ENCODE measurements at places on chromosomes 4 and X. TPM values are rescaled to one million over a fixed set of nuclear protein-coding genes. Genes with fewer than 3 reads are reported as not detected.

DNA sequence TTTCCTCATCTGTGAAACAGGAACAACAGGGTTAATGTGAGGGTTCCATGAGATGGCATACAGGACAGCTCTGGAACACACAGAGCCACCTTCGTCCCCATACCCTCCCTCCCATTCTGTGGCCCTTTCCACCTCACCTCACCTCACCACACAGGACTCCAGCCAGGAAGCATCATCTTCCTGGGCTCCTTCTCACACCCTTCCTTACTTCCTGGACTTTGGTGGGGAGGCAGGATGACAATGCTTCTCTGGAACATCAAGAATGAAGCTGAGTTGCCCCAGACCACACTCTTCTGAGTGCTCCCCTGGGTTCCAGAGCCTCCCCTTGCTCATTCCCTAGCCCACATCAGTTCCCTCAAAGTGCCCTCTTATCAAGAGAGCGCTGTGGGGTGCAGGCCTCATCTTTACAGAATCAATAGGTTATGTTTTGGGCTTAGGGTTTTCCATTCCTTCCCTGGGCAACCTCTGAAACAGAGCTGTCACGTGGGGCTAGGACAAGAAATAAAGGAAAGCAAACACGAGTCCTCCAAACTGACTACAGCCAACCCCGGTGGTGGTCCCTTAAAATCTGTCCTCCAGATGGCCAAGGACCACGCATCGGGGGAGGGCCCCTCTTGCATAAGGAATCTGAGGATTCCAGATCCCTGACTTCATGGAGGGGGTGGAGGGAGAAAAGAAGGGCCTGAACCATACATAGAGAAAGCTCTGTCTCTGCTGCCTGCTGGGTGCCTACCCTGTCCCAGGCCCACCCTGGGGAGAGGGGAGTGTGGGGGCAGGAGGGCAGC, 74.4 kb upstream of the ATP6AP2 start:
- no peaks in the 10 kb centered on the region for H3K4me1 ChIP-seq
- peaks cover 30% of the 10 kb centered on the region for H3K27me3 ChIP-seq
- DNase-seq = no peak
- H3K27ac ChIP-seq = no peak overlapping the region

- no peak overlapping the region for H3K4me3 ChIP-seq
- no peaks in the 10 kb centered on the region for H3K27me3 ChIP-seq
- no peaks in the 10 kb centered on the region for H3K36me3 ChIP-seq
- no peak for DNase-seq
- no peak overlapping the region for H3K27ac ChIP-seq
These were observed 47.8 kb upstream of the DUSP21 start for GRCh38 chrX:44795945-44796450.

DNA sequence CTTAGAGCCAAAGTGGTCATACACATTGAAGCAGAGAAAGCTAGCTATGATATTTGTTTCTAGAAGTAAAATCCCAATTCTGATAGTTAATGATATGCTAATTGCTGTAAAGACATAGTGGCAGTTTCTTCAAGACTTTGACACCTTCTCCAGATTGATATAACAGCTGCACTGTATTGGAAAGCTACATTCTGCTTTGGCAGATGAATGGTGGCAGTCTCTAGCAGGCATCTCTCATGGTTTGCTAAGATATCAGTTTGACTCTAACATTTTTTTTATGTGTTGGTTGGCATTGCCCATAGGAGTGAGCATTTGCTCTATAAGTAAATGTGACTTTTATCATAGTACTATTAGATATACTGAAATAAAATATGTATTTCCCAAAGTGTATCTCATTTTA, 128.2 kb downstream of the AFF2 start:
- no peak overlapping the region for H3K4me3 ChIP-seq
- no peaks in the 10 kb centered on the region for H3K27me3 ChIP-seq
- H3K4me1 ChIP-seq = peaks cover 13% of the 10 kb centered on the region
- H3K27ac ChIP-seq = no peak overlapping the region
- no peaks in the 10 kb centered on the region for H3K36me3 ChIP-seq

- H3K4me1 ChIP-seq = no peaks in the 10 kb centered on the region
- peaks cover 24% of the 10 kb centered on the region for H3K36me3 ChIP-seq
- peak overlapping the region; percentile 96 for H3K4me3 ChIP-seq
- no peak for DNase-seq
These were observed 86.2 kb upstream of the HPRT1 start for GRCh38 chrX:134373736-134374135.

- H3K36me3 ChIP-seq = peaks cover 11% of the 10 kb centered on the region
- no peak overlapping the region for H3K4me3 ChIP-seq
- no peaks in the 10 kb centered on the region for H3K27me3 ChIP-seq
These were observed 54.8 kb downstream of the APLN start for GRCh38 chrX:129599996-129600395.

GRCh38 chrX:108442901-108443464, 3.3 kb downstream of the COL4A5 start:
- H3K4me1 ChIP-seq = peaks cover 17% of the 10 kb centered on the region
- H3K4me3 ChIP-seq = no peak overlapping the region
- DNase-seq = no peak
- no peaks in the 10 kb centered on the region for H3K27me3 ChIP-seq

GRCh38 chrX:30308263-30309138, 689 bp downstream of the NR0B1 start:
- H3K4me1 ChIP-seq = no peaks in the 10 kb centered on the region
- H3K4me3 ChIP-seq = no peak overlapping the region
- no peak overlapping the region for H3K27ac ChIP-seq
- H3K27me3 ChIP-seq = no peaks in the 10 kb centered on the region
- no peak for DNase-seq
- H3K36me3 ChIP-seq = no peaks in the 10 kb centered on the region

- no peak for DNase-seq
- H3K27me3 ChIP-seq = no peaks in the 10 kb centered on the region
- H3K4me3 ChIP-seq = no peak overlapping the region
These were observed 153.1 kb upstream of the VCX start for GRCh38 chrX:7689791-7690412.

DNA sequence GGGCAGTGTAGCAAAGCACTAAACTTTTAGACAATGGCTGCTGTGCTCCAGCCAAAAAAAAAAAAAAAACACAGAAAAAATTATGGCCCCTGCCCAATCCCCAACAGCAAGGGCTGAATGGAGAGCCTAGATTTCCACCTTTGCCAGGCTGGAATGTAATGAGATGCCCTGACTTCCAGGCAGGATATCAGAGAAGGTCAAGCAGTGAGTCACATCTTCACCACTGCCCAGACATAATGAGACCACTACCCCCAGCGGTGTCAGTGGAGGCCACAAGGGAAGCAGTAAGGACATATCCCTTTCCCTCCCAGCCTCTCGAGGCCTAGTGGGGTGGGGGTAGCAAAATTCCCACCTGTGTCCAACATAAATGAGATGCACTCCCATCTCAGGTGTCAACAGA, 216.3 kb upstream of the LEF1 start:
- H3K27ac ChIP-seq = no peak overlapping the region
- no peak overlapping the region for H3K4me3 ChIP-seq
- no peaks in the 10 kb centered on the region for H3K4me1 ChIP-seq
- no peaks in the 10 kb centered on the region for H3K27me3 ChIP-seq
- no peak for DNase-seq
- no peaks in the 10 kb centered on the region for H3K36me3 ChIP-seq

DNA sequence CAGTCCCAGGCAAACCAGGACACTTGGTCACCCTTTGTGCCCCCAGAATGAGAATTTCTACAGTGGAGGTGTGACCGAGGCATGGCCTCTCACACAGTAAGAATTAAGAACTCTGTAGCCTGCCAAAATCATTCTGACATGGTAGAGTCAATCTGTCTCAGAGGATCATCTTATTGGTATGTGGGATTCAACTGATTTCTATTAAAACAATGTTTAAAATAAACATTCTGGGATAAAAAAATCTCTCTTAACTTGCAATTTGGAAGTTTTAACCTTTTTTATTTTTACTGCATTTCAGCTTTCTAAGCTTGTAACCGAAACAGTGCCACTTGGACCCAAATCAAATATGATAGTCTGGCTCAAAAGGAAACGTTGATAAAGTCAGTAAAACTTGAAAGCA, 165.4 kb upstream of the LDB2 start:
- H3K27me3 ChIP-seq = no peaks in the 10 kb centered on the region
- no peaks in the 10 kb centered on the region for H3K36me3 ChIP-seq
- no peaks in the 10 kb centered on the region for H3K4me1 ChIP-seq
- no peak overlapping the region for H3K27ac ChIP-seq
- H3K4me3 ChIP-seq = no peak overlapping the region

GRCh38 chr4:108889696-108890483, 127.0 kb upstream of the ETNPPL start:
- no peaks in the 10 kb centered on the region for H3K27me3 ChIP-seq
- no peaks in the 10 kb centered on the region for H3K4me1 ChIP-seq
- DNase-seq = no peak
- H3K36me3 ChIP-seq = no peaks in the 10 kb centered on the region
- H3K4me3 ChIP-seq = no peak overlapping the region

DNA sequence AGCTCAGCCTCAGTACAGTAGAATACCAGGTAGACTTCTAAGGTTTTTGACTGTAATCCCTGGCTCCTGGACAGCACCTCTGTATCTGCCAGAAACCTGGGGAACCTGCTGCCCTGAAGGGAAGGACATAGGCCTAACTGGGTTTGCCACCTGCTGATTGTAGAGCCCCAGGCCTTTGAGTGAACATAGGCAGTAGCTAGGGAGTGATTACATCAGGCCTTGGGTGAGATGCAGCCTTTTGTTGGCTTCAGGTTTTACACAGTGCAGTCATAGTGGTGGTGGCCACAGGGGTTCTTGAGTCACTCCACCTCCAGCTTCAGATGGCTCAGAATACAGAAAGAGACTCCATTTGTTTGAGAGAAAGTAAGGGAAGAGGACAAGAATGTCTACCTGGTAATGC, 19.3 kb downstream of the IQCM start:
- H3K27ac ChIP-seq = no peak overlapping the region
- H3K4me1 ChIP-seq = peaks cover 12% of the 10 kb centered on the region
- H3K27me3 ChIP-seq = no peaks in the 10 kb centered on the region
- H3K36me3 ChIP-seq = peaks cover 5% of the 10 kb centered on the region
- no peak for DNase-seq

DNA sequence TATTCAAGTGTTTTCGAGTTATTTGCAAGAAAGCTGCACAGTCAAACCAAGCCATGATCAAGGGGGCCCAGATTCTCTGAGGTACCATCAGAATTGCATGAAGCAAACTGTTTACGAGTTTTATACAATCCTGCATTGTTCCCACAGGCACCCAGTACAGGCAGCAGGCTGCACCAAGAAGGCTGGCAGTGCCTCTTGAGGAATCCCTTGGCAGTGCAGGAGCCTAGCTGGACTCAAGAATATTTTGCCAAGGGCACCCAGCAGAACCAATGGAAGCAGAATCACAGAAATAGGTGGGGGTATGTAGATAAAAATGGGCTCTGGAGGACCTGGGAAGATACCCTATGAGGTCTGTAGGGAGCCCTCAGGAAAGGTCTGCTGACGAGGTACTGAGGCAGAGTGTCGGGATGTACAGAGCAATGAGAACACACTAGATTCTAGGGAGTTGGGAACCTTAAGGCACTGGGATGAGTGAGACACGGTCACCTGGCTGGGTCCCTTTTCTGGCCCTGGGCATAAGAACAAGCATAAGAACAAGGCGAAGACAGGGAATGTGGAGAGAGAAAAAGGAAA, 2.5 kb upstream of the PLP1 start:
- peak; percentile 6 for DNase-seq
- no peak overlapping the region for H3K27ac ChIP-seq
- H3K4me1 ChIP-seq = no peaks in the 10 kb centered on the region
- no peaks in the 10 kb centered on the region for H3K36me3 ChIP-seq
- no peak overlapping the region for H3K4me3 ChIP-seq
- peaks cover 76% of the 10 kb centered on the region for H3K27me3 ChIP-seq

GRCh38 chrX:38804432-38804681, 3.1 kb downstream of the MID1IP1 start:
- peaks cover 67% of the 10 kb centered on the region for H3K36me3 ChIP-seq
- H3K27me3 ChIP-seq = no peaks in the 10 kb centered on the region
- H3K4me3 ChIP-seq = peak overlapping the region; percentile 97
- peak overlapping the region; percentile 99 for H3K27ac ChIP-seq
- DNase-seq = no peak

- H3K27ac ChIP-seq = no peak overlapping the region
- no peak overlapping the region for H3K4me3 ChIP-seq
- no peaks in the 10 kb centered on the region for H3K4me1 ChIP-seq
- DNase-seq = no peak
- no peaks in the 10 kb centered on the region for H3K36me3 ChIP-seq
- peaks cover 10% of the 10 kb centered on the region for H3K27me3 ChIP-seq
These were observed 230.7 kb downstream of the AFAP1 start for GRCh38 chr4:7708981-7709380.

GRCh38 chr4:6703786-6704185, 5.9 kb downstream of the MRFAP1L1 start:
- H3K36me3 ChIP-seq = peaks cover 27% of the 10 kb centered on the region
- H3K4me1 ChIP-seq = peaks cover 28% of the 10 kb centered on the region
- DNase-seq = no peak

- H3K27me3 ChIP-seq = no peaks in the 10 kb centered on the region
- H3K4me1 ChIP-seq = peaks cover 7% of the 10 kb centered on the region
- H3K4me3 ChIP-seq = no peak overlapping the region
These were observed 104.2 kb upstream of the PUDP start for GRCh38 chrX:7252013-7252610.

GRCh38 chrX:154471839-154472684, 7.0 kb downstream of the LAGE3 start:
- peaks cover 38% of the 10 kb centered on the region for H3K36me3 ChIP-seq
- no peak for DNase-seq
- H3K27me3 ChIP-seq = no peaks in the 10 kb centered on the region
- H3K4me3 ChIP-seq = no peak overlapping the region
- H3K27ac ChIP-seq = no peak overlapping the region
- H3K4me1 ChIP-seq = no peaks in the 10 kb centered on the region

GRCh38 chrX:56231537-56232090, 542 bp upstream of the KLF8 start:
- no peak overlapping the region for H3K4me3 ChIP-seq
- no peak overlapping the region for H3K27ac ChIP-seq
- peaks cover 7% of the 10 kb centered on the region for H3K4me1 ChIP-seq
- no peak for DNase-seq
- no peaks in the 10 kb centered on the region for H3K27me3 ChIP-seq
- no peaks in the 10 kb centered on the region for H3K36me3 ChIP-seq

ZCCHC12 gene
- total RNA-seq = not detected

MAGEA9B gene
- not detected for total RNA-seq

MAGEA10 gene
- total RNA-seq = not detected

PLP1 gene
- not detected for total RNA-seq

CTAG1A gene
- not detected for total RNA-seq

TMSB15A gene
- total RNA-seq = 1.9 TPM

PSAPL1 gene
- not detected for total RNA-seq

G6PD gene
- total RNA-seq = 229 TPM

PPEF2 gene
- not detected for total RNA-seq

FGFBP1 gene
- total RNA-seq = 5.0 TPM

STPG2 gene
- total RNA-seq = not detected
